Stimulated activated naive CD8-positive, alpha-beta T cell treated with anti-CD3 and anti-CD28 coated beads, Interleukin-15, Interleukin-2, amounts not matched to agents 100 U/mL and 50 U/mL, for 24 hours (primary cell): ENCODE measurements at places on chromosomes 2 and 18.

DNA sequence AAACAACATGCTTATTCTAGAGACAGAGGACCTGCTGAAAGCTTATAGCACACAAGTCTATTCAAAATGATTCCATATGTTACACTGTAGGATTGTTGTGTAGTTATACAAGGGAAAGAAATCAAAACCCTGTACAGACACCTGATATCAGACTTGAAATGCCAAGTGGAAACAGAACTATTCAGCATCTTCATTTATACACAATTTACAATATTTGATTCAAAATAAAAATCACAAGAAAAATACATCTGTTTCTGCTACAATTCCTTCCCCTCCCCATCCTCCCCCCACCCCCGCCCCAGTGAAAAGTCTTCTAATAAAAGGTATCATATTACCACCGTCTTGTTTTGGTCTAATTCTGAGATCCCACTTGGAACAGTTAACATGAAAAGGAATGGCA lies 37.5 kb upstream of the NFU1 start:
- DNase-seq: no peak

DNA sequence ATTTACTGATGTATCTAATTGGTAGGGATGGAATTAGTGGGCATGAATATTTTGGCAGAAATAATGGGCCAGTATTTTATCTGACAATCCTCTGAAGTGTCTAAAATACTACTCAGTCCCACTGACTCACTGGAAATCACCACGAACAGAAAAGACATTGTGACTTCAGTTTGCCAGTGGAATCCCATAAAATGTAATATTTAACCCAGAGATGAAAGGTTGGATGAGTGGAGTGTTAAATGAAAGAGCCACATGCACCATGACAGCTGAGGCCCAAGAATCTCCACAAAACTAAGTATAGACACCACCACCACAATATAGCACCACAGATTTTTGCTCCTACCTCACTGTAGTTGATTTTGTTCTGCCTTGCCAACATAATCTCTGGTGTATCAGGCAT lies 103.9 kb downstream of the NEB start:
- DNase-seq: no peak

- no peak for DNase-seq
Measured at GRCh38 chr2:38148501-38148900, 72.5 kb upstream of the CYP1B1 start.

DNA sequence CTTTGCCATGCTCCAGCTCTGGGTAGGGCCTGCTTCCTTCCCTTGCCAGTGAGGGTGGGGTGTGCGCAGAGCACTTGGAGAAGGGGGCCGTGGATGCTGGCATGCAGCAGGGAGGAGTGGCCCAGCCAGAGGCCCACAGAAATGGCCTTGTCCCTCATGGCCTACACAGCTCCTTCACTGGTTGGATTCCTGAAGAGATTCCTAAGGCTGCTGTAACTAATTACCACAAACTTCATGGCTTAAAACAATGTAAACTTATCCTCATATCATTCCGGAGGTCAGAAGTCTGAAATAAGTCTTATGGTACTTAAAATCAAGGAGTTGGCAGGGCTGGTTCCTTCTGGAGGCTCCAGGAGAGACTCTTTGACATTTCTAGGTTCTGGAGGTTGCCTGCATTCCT lies 195.2 kb downstream of the GLI2 start:
- DNase-seq: no peak

DNA sequence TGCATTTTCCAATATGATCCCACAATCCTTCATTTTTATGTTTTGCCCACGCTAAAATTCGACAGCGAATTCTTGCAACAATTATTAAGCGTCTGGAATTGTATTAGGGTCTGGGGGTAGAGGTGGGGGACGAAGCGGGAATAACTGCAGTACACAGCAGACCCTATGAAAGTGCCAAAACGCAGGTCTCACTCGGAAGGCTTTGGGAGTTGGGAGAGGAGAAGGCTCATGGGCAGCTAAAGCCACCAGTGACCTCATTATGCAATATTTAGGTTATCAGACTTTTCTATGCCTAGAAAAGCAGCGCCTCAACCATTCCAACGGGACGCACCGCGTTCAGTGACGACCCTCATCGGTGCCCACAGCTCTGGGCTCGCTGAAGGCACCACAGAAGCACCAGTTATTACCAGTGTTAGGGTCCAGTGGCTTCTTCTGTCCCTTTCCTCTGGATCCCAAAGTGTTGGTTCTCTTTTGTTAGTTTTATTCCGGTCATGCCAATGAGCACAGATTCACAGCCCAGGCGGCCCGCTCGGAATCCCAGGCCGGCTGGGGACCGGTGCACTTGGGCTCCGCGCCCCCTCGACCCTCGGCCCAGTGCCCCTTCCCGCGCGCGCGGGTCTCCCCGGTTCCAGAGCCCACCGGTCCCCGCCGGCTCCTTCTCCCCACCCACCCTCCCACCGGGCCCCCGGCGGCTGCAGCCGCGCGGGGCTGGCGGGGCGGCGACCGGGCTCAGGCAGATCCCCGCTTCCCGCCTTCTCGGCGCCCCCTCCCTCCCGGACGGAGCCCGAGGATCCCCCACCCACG lies 737 bp upstream of the MAPK4 start:
- DNase-seq: no peak

GRCh38 chr18:49933530-49934128 lies 120.3 kb upstream of the ACAA2 start:
- no peak for DNase-seq

DNA sequence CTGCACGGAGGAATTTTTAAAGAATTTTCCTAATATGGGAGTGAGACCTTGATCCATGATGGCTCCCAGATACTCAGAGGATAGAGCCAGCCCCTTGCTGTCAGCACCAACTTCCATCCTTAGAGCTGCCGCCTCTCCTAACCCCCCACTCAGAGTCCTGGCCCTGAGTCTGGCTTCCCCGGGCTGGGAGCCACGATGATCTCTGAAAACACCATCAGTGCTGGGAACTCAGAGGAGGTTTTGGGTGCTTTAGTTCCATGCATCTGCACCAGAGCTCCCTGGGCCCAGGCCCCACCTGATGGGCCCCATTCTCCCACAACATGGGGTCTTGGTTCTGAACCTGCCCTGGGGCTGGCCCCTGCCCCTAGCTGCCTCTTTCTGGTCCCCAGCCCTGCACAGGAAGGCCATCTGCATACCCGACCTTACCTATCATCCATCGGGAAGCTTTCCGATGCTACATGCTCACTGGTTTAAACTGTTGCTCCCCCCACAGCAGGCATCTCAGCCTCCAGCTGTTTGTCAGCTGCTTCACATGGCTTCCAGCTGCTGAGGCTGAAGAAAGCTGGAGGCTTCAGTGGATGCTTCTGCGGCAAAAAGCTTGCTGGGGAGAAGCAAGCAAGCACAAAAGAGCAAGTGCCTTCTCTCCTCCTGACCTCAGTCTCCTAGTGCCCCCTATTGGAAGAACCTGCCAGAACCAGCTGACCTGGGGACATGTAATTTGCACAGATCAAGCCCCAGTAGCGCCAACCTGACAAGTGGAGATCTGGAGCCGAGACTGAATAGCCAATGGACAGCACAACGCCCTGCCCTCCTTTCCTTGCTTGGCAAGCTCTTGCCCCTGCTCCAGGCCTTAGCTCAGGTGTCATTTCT lies 24.2 kb upstream of the RHOB start:
- no peak for DNase-seq

- DNase-seq: no peak
Measured at GRCh38 chr2:124347209-124347608, 322.1 kb downstream of the CNTNAP5 start.

- DNase-seq: no peak
Measured at GRCh38 chr2:2048461-2048860, 282.6 kb downstream of the MYT1L start.

DNA sequence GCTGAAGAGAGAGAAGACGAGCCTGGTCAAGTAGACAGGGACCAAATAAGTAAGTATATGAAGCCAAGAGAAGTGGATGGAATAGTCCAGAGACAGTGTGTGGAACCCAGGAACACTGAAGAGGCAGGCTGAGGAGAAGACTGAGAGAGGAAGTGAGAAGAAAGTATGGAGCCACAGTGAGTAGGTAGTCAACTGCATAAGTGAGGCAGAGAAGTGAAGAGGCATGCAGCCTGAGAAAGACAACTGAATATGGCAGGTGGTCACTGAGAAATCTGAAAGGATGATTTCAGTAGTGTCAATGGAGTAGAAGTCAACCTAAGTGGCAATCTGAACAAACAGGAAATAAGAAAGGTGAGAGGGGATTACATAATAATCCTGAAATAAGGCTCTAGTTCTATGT lies 55.4 kb downstream of the CWC22 start:
- no peak for DNase-seq

GRCh38 chr2:179344280-179344964 lies 79.8 kb upstream of the SESTD1 start:
- DNase-seq: no peak

- no peak for DNase-seq
Measured at GRCh38 chr2:231181860-231182512, 16.4 kb upstream of the ARMC9 start.

DNA sequence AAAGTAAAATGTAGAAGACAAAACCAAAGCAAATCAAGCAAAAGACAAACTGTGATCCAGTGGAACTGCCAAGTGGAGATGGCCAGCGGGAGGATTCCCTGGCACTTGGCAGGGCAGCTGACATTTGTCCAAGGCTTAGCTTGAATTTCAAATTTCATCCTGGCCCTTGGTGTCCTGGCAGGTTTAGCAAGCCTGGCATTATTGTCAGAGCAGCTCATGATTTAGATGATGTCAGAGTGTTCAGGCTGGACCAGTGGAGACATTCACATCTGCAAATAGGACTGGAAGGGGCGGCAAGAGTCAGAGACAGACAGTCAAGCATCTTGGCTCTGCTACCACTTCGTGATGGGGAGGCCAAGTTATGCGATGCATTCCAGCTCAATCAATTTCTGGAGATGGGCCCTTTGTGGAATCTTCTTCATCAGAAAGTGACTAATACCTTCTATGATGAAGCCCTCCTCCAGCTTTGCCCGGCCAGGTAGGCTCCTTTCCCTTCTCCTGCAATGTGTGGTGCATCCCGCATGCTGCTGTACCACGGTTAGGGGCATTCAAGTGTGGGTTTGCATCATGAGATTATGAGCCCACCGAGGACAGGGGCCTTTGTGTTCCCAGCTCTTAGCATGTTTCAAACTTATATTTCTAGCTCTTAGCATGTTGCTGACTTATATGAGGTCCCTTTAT lies 199.7 kb downstream of the ANKRD30B start:
- no peak for DNase-seq

DNA sequence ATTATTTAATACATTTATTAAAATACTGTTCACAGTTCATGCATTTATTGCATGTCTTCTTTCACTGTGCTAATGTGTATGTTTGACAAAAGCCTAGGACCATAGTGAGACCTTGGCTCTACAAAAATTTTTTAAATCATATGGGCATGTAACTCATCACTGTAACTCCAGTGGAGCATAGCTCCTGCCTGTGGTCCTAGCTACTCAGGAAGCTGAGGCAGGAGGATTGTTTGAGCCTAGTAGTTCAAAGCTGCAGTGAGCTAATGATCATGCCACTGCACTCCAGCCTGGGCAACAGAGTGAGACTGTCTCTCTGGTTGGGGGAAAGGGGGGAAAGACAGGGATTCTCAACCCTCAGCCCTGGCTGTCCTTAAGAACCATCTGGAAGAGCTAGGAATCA lies 137.8 kb downstream of the PRKCE start:
- no peak for DNase-seq

DNA sequence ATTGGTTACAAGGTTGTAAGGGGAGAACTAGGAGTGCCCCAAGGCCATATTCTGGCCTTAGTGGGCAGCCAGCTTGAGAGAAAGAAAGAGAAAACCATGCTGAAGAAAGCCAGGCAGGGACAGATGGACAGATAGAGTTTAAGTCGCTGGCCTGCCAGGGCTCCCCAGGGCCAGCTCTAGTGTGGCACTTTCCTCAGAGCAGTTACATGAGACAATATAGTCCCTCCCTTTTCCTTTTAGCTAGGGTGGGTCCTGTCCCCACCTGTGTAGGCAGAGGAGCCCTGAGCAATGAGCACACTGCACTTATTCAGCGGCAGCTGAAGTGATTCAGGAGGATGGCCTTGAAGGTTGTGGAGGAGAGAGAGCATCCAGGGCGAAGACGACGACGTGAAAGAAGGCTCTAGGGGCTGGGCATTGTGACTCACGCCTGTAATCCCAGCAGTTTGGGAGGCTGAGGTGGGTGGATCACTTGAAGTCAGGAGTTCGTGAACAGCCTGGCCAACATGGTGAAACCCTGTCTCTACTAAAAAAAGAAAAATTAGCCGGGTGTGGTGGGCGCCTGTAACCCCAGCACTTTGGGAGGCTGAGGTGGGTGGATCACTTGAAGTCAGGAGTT lies 152.0 kb upstream of the SLC1A4 start:
- no peak for DNase-seq

GRCh38 chr2:148237911-148238310 lies 217.0 kb downstream of the MBD5 start:
- no peak for DNase-seq

DNA sequence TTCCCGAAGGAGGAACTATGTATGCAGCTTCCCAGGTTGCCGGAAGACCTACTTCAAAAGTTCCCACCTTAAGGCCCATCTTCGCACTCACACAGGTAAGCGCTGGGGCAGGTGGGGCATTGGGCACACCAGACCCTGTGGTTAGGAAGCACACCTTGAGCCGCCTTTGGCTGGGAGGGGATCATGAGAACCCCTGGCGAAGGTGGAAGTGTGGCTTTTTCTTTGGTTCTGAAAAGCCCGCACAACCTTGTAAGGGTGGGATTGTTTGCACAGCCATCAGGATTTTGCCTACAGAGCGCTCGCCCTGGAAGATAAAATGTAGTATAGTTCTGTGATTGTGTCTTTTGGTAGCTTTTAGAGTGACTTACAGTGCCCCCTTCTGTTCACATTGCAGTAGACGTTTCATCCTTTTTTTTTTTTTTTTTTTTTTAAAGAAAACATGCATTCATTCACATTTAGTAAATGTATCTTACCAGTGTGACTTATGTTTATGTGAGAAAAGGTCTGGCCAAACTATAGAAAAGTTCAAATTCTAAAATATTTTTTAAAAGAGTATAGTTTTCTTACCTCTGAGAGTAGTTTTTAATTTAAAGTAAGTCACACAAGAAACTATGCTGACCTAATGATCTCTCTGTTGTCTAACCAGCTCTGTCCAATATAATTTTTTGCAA lies 5.3 kb downstream of the KLF11 start:
- DNase-seq: no peak
